GM06990 (cell line): ENCODE measurements at places on chromosomes 4 and X.

- DNase-seq = no peak
These were observed 240.5 kb upstream of the HS3ST1 start for GRCh38 chr4:11669156-11669555.

DNA sequence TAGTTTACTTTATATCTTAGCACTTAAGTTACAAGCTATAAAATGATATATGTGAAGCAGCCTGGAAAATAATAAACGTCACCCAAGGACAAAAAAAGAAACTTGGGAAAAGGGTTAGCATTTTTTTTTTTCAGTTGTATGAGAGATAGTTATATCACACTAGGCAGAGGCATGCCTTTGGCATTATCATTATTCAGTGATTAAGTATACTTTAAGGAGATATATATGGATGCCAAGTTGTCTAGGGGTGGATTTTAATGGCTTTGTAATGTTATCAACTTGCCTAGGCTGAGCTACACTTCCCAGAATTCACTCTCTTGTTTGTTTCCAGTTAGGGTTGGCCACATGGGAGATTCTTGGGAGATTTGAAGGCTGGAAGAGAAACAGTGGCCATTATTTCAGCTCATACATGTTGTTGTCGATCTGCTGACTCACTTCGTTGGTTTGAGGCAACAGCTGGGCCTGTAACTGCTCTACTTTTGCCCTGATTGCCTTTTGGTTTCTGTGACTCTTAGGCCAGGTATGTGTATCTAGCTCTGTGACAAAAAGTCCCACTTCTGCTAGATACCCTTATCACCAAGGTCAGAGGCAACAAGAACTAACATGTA is 11.5 kb upstream of the SRPX start:
- DNase-seq = no peak

- no peak for DNase-seq
These were observed 55.5 kb upstream of the S100G start for GRCh38 chrX:16594490-16594889.

DNA sequence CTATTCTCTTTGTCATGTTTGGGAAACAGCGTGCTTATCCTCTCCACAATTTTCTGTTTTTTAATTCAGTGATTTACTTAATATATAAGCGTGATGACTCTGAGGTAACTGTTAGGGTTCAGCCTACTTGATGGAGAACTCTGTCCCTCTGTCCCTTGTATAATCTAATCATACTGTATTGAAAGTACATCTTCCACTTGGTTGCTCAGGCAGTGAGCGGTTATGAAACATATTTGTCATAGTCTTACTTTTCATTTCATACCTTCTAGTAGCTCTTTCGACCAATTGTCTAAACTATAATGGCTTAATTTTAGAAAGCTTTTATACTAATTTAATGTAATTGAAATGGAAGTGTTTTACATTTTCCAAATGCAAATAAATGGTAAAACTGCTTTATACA is 469.0 kb downstream of the TLL1 start:
- no peak for DNase-seq

- DNase-seq = no peak
These were observed 6.7 kb upstream of the TLR1 start for GRCh38 chr4:38811297-38811696.

DNA sequence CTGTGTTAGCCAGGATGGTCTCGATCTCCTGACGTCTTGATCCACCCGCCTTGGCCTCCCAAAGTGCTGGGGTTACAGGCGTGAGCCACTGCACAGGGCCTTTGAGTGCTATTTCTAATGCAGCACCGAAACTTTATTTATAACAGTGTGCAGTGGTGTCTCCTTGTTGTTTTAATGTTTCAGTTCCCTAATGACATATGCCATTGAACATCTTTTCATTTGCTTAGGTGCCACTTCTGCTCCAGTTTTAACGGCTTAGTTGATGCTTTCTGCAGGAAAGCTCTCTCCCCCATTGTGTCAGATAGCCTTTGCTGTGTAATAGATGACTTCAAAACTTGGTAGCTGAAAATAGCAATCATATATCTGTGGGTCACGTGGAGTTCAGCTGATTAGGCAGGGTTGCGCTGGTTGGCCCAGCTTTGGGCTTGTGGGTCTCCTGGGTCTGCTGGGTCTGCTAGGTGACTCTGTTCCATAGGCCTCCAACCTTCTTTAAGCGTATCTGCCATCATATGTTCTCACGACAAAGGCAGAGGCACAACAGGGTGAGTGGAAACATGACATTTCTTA is 76.4 kb upstream of the SHISA3 start:
- peak; percentile 70 for DNase-seq

- DNase-seq = no peak
These were observed 4.6 kb downstream of the HCFC1 start for GRCh38 chrX:153966841-153967535.
